ENCODE measurements at places on chromosomes 3 and 15.

GRCh38 chr15:40115670-40116093 is 7.0 kb upstream of the BMF start:
- peak; percentile 97 for DNase-seq

GRCh38 chr15:78065973-78066946 is 11.3 kb downstream of the TBC1D2B start:
- no peak for DNase-seq

DNA sequence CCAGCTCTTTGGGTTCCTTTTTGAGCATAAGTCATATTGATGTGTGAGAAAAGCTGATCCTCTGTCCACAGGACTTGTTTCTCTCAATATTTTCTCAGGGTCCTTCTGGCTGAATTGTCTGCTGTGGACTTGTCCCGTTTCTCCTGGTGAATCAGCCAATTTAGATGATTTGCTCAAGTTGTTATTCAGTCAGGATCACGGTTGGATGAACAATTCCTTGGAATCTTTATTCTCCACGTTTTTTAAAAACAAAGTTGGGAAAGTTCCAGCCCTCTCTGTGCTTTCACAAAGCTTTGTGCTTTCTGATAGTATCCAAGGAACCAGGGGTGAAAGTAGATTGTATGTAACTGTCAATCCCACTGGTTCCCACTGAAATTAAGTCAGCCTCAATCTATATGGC is 61.3 kb downstream of the LRRC3B start:
- no peak for DNase-seq

- no peak for DNase-seq
Measured at GRCh38 chr3:54443561-54444161, 321.3 kb downstream of the CACNA2D3 start.

DNA sequence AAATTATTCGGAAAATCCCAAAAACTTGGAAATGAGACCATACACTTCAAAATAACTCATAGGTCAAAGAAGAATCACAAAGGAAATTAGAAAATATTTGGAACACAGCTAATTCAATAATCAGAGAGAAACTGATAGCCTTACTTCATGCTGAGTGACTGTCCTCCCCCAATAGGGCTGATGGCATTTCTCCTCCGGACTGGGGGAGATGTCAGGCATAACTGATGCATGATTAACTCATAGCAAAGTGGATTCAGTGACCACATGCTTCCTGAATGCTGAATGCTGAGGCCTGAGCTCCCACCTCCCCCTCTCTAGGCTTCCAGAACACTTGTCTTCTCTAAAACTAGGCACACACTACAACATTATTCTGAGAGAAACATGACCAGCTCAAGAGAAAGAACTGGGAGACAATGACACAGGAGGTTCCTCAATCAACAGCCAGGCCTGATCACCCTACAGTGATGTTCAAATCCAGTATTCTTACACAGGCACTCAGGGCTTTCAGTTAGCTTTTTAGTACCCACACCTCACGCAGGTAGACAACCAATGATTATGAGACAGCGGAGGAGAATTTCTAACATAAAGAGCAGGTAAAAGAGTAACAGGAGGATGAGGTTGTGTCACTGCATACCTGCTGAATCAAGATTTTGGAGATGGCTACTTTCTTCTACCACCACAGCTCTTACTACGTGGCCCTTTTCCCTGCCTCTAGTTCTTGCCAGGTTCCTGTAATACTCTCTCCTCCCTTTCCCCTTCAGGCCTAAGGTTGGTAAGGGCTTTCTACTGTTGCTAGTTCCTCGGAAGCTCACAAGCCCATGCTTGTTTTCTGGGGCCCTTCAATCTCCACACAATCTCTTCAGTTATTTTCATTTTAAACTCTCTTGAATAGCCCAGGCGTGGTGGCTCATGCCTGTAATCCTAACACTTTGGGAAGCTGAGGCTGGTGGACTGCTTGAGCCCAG is 96.1 kb downstream of the FMN1 start:
- DNase-seq = peak; percentile 65

GRCh38 chr3:136311968-136312367 is 61.8 kb downstream of the PCCB start:
- DNase-seq = peak; percentile 29

- peak; percentile 21 for DNase-seq
Measured at GRCh38 chr3:128923576-128923975, 44.2 kb downstream of the ACAD9 start.

DNA sequence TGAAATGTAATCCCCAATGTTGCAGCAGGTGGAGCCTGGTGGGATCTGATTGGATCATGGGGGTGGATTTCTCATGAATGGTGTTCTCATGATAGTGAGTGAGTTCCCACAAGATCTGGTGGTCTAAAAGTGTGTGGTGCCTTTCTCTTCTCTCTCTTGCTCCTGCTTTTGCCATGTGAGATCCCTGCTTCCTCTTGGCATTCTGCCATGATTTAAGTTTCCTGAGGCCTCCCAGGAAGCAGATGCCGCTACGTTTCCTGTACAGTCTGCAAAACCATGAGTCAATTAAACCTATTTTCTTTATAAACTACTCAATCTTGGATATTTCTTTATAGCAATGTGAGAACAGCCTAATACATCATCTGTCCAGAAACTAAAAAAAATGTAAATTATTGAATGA is 298.3 kb downstream of the MEX3B start:
- no peak for DNase-seq

DNA sequence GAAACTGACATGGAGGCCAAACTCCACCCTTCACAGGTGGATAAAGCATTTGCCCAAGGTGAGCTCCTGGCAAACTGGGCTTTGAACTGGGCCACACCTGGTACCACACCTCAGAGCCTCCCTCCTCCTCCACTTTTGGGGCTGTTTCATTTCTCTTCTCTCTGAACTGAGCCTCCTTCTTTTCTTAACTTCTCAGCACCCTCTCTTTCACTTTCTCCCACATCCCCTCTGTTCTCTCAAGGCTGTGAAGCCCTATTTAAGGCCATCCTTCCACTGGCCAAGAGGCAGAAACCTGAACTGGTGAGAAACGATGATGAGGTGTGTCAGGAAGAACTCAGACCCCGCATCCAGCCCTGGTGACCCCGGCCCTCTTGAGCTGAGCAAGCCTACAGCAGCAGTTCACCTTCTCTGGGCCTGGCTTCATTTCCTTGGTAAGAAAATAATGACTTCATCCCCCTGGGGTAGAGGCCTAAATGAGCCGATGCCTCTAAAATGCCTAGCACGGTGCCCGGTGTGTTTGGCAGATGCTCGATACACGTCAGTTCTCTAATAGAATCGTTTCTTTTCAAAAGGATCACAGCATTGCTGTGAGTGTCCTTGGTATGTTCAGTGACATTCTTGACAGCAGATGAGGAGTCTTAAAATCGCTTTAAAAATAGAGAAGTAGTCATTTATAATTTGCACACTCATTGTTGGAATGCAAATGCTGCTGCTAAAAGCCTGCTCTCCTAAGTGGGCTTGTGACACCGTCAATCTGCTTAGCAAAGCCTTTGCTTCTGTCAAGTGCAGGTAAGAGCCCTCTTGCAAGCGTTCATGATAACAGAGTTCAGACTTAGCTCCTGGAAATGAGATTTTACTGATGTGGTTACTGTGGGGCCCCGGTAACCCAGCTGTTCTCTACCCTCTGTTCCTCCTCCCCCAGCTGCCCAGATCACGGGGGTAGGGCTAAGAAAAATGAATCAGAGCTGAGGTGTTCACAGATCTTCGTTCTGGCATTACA is 97.7 kb upstream of the ATP2B2 start:
- peak; percentile 5 for DNase-seq

- no peak for DNase-seq
Measured at GRCh38 chr3:41426485-41426884, 227.2 kb downstream of the CTNNB1 start.

DNA sequence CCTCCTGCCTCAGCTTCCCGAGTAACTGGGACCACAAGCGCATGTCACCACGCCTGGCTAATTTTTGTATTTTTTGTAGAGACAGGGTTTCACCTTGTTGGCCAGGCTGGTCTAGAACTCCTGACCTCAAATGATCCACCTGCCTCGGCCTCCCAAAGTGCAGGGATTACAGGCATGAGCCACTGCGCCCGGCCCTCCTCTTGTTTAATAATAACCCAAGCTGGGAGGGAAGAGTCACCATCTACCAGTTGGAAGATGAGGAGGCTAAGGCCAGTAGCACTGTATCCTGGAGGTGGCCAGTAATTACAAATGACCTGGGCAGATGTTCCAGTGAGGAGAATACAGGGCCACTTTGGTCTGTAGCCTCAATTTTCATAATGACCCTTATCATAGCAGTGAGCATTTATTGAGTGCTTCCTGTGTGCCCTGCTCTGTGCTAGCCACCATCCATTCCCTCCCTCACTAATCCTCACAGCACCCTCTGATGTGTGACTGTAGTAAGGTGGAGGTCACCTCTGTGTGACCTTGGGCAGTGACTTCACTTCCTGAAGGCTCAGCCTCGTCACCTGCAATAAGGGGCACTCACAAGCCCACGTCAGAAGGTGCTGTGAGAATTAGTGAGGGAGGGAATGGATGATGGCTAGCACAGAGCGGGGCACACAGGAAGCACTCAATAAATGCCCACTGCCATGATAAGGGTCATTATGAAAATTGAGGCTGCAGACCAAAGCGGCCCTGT is 64.2 kb downstream of the ABTB1 start:
- DNase-seq = no peak

DNA sequence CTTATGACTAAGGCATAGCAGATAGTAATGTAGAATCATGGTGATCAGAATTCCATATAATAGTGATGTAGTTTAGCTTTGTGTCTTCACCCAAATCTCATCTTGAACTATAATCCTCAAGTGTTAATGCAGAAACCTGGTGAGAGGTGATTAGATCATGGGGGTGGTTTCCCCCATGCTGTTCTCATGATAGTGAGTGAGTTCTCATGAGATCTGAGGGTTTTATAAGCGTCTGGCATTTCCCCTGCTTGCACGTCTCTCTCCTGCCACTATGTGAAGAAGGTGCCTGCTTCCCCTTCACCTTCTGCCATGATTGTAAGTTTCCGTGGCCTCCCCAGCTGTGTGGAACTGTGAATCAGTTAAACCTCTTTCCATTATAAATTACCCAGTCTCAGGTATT is 138.7 kb upstream of the CBLB start:
- no peak for DNase-seq

- peak; percentile 31 for DNase-seq
Measured at GRCh38 chr3:128128251-128128650, 4.6 kb upstream of the RUVBL1 start.

- DNase-seq = peak; percentile 94
Measured at GRCh38 chr3:52210550-52211046, 12.6 kb downstream of the ALAS1 start.

DNA sequence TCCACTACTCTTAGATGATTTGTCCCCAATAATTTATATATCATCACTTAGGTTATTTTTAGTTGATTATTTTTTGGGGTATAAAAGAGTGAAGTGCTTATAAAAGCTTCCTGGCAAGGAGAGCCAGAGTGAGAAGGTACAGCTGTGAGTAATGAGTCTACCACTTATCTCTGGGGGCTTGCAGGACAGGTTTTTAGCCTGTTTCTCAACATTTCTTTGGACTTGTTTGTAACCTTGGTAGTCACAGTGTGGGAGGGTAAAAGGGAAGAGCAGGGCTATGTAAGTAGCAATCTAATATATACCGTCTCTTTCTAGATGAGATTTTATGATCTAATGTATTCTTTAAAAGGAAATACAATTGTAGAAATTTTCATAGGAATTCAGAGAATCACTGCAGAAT is 321.3 kb upstream of the GOLIM4 start:
- DNase-seq = no peak

- DNase-seq = peak; percentile 23
Measured at GRCh38 chr3:134864636-134865035, 69.6 kb downstream of the EPHB1 start.

GRCh38 chr3:8305371-8305770 is 196.3 kb upstream of the LMCD1 start:
- no peak for DNase-seq

DNA sequence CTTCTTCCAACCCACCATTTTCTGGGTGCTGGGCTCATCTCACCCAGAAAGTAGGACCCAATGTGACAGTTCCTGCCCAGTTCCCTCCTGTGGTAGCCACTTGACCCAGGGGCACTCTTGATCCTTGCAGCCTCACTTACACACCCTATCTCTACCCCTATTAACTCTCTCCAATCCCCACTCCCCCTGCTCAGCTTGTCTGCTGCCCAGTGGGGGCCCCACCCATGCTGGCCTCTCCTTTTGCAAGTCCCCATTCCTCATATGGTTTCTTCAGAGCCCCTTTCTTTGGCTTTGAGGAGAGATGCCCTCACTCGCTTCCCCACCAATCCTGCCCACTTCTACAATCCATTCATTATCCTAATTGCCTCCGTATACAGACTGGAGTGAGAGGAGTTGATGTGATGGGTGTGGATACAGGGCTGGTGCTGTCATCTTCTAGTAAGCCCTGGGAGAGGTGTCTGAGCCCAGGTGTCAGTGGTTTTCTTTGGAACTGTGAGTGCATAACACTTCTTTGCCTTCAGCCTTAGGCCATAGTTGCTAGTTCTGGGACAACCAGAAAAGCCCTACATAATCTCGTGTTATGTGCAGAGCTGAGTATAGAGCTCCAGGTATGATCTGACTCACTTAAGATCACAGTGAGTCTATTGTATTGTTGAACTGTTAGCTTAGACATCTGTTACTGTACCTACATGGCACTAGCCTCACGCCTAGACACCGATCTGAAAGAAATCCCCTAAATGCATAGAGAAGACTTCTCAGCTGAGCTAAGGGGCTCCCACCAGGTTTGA is 4.8 kb upstream of the CCR5 start:
- DNase-seq = no peak

DNA sequence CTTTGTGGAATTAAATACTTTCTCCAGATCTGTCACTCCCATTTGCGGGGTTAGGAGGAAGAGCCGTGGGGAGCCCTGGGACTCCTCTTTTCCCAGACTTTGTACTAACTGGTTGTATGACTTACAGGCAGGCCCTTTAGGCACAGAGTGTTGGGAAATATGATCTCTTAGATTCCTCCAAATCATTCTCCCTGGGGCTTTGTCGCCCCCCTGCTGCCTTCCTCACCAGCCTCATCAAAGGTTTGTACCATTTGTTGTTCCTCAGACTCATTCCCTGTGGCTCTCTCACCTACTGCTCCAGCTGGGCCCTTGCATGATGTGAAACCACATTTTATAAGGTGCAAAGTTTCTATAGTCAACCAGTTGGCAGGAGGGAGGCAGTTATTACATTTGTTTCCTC is 56.4 kb downstream of the CRYGS start:
- DNase-seq = peak; percentile 37

DNA sequence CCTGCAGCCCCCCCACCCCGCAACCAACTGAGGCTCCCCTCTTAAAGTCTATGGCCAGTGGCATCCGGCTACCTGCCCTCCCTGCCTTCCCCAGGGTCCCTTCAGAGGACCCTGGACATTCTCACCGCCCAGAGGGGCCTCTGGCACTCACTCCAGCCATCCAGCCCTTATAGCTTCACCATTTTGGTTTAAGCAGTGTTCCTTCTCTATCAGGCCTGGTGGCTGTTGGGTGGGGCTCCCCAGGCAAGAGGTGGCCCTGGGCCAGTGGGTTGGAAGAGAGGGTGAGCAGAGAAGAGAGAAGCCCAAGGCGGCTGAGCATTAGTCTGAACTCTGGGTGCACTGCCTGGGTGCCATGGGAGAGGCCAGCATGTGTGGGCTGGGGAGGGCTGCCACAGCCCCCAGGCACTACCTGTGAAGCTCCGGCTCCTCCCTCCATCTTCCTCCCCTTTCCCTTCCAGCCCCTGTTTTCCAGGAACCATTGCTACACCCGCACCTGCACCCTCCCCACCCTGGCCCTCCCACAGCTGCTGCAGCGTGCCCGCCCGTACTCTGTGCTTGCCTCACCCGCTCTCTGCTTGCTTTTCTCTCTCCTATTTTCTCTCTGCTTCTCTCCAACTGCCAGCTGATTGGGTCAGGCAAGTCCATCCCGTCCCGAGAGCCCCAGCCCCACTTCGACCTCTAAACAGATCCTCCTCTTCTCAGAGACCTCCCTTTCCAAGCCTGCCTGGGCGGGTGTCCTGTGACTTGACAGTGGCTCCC is 168.2 kb downstream of the TBC1D2B start:
- DNase-seq = no peak
